NCI-H1092 (cell line): ENCODE measurements at places on chromosomes 2 and 18.

GRCh38 chr18:37435996-37436395 lies 129.6 kb downstream of the CELF4 start:
- no peak for DNase-seq

DNA sequence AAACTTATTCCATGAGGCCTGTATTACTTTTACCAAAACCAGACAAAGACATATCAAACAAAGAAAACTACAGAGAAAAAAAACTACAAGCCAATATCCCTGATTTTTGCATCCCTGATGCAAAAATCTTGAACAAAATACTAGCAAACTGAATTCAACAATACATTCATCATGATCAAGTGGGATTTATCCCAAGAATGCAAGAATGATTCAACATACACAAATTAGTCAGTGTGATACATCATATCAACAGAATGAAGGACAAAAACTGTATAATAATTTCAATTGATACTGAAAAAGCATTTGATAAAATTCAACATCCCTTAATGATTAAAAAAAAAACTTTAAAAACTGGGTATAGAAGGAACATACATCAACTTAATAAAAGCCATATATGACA lies 106.8 kb downstream of the SLC39A10 start:
- DNase-seq, result no peak

DNA sequence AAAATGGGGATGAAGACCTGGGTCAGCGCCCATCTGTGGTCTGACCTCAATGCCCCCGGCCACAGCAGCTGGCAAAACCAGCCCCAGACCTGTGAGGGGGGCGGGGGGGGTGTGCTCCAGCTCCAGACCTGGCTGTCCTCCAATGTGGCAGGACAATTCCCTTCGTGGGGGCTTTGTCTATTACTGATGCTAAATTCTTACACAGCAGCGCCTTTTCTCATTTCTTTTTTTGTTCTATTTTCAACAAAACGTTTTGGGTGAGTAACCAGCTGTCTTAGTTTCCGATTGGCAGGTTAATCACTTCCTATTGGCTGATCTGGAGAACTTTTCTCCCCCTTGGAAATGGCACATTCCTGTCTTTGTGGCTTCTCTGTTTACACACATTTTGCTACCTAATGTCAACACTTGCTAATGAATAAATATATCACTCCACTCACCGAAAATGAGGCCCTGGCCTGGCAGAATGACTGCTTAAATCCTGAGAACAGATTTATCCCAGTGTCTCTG lies 4.4 kb downstream of the SMAD7 start:
- DNase-seq, result peak; percentile 57

- DNase-seq, result no peak
Observed at GRCh38 chr18:5253910-5254309, 41.6 kb downstream of the ZBTB14 start.

GRCh38 chr2:229363185-229363814 lies 92.2 kb upstream of the PID1 start:
- DNase-seq, result no peak

GRCh38 chr2:218002143-218002844 lies 501 bp downstream of the TNS1 start:
- no peak for DNase-seq

DNA sequence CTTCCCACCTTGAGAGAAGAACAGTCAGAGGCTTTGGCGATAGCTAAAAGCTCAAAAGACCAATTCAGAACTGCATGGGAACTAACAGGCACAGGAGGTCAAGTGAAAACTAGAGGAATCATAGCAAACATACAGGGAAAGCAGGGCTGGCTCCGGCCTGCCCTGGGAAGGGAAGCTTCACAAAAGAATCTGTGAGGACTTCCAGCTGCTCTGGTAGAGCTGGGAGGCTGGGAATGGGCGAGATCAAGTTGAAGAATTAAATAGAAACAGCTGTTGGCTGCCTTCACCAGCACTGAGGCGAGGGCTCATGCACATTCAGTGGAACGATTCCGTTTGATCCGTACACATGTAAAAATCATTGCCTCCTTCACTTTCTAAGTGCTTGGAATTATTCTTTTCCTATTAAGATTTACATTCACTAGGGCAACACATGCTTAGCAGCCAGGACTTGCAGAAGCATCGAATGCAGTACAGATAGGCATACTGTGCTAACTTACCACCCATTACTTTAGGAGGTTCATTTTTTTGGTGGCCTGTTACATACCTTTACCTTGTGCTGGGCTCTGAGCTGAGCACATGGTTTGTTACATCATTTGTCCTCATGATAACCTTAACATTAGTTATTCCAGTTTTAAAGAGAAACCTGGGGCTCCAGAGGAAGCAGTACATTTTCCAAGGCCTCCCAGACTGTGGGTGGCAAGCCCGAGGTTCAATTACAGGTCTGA lies 125.4 kb upstream of the RNF152 start:
- DNase-seq, result no peak

DNA sequence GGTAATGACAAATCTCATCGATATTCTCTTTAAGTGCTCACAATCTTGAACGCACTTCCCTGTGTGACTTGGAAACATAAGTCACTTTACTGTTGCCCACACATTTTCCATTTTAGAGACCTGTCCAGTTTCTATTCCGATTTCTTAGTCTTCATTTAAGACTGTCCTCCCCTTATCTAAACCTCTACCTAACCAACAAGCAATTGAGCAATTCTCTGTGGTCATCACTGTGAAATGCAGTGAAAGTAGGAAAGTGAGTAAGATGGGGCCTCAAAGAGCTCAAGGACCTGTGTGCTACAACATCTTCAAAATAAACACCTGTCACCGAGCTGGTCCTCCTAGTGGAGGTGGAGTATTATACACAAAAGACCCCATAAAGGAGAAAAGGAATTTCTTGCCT lies 184.4 kb downstream of the CNTNAP5 start:
- no peak for DNase-seq

DNA sequence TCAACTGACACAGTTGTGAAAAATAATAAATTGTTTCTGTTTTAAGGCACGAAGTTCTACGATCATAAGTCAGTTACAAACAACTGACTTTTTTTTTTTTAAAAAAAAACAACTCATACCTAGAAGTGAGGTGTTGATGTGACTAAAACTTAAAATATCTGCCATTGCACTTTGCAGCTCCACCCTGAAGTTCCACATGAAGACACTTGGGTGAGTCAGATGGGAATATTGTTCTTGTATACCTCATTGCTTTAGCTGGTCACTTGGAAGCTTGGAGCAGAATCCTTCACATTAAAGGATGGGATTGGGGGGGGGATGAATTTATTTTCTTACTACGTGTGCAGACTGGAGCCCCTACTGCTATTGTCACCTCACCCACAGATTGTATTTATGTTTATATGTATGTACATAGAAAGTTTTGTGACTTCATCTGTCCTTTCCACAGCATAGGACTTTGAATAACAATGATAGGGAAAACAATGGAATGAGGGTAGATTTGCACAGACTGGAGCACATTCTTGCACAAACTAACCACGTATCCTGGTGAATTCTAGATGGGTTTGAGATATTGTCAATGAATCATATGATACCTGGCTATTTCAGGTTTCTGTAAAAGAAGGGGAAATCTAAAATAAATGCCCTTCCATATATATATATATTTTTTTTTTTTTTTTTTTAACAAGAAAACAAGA lies 57.9 kb upstream of the ARHGAP15 start:
- no peak for DNase-seq

DNA sequence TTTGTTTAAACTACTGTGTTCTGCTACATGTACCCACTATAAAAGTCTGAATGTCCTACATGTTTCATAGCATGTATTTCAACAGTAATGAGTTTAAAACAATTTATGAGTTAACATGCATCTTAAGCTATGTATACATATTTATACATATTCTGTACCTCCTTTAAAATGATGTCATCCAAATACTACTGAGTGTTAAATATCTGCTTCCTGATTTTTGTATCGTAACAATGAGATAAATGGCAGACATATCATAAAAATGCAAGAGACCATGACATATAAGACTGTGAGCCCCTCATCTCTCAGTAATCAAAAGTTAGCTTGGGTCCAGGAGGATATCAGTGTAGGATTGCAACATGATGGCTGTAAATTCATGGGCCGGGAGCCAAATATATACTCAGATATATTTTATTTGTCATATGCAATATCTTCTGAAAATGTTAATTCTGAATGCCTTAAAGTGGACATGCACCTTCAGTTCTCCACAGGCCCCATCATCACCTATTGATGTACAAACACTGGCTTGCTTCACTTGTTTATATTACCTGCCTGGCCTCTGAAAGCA lies 3.6 kb downstream of the COL5A2 start:
- no peak for DNase-seq

DNA sequence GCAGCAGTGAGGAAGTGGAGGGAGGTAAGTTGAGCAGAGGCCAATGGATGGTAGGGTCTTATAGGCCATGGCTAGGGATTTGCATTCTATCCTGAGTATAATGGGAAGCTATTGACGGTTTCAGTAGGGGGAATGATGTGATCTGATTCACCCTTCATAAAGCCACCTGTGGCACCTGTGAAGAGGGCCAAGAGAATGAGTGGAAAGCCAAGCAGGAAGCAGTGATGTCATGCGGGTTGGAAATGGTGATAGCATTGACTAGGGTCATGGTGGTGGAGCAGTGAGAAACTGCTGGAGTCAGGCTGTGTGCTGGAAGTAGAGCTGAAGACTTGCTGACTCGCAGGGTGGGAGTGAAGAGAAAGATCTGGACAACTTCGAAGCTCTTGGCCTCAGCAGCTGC lies 111.7 kb downstream of the MARCHF4 start:
- DNase-seq, result no peak

GRCh38 chr2:62661263-62661635 lies 44.3 kb upstream of the EHBP1 start:
- DNase-seq, result no peak

DNA sequence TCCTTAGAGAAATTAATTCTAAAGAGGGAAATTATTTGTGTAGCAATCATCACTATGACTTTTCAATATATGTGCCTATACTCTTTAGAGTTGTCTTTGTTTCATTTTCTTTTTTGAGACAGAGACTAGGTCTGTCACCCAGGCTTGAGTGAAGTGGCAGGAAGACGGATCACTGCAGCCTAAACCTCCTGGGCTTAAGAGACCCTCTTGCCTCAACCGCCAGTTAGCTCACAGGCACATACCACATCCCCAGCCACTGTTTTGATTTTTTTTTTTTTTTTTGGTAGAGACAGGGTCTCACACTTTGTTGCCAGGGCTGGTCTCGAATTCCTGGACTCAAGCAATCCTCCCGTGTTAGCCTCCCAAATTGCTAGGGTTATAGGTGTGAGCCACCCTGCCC lies 12.4 kb downstream of the YWHAQ start:
- DNase-seq, result no peak

GRCh38 chr2:169739351-169739750 lies 5.7 kb downstream of the KLHL23 start:
- no peak for DNase-seq

DNA sequence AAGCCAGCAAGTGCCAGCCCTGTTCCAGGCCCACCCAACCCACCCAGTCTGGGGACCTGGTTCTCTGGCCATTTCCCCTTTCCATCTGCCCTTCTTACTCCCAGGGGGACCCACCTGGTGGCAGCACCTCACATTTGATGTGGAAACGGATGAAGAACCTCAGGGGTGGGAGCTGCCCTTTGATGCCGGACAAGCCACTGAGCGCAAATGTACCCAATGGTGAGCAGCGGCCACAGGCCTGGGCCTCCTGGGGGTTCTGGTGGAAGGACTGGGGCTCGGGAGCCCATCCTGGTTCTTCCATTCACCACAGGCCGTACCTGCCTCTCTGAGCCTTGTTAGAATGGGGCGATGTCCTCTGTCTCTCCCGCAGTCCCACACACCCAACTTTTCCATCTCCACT lies 84.7 kb downstream of the EPAS1 start:
- DNase-seq, result no peak

- no peak for DNase-seq
Observed at GRCh38 chr2:60972889-60973656, 44.4 kb upstream of the PEX13 start.

GRCh38 chr2:96768083-96768561 lies 7.4 kb downstream of the CNNM4 start:
- no peak for DNase-seq

- no peak for DNase-seq
Observed at GRCh38 chr2:152472481-152472887, 137.5 kb downstream of the FMNL2 start.

- no peak for DNase-seq
Observed at GRCh38 chr2:180376066-180376465, 369.0 kb upstream of the CWC22 start.

GRCh38 chr2:146927080-146927711 lies 917.6 kb upstream of the ACVR2A start:
- DNase-seq, result peak; percentile 30

- DNase-seq, result no peak
Observed at GRCh38 chr18:28485918-28486317, 309.0 kb upstream of the CDH2 start.

GRCh38 chr2:152427902-152428301 lies 92.9 kb downstream of the FMNL2 start:
- DNase-seq, result no peak
